ENCODE measurements at places on chromosomes 11 and 22. TPM values are rescaled to one million over a fixed set of nuclear protein-coding genes. Genes with fewer than 3 reads are reported as not detected.

Gene CEP126
- 0.35 TPM for total RNA-seq

Gene CABP4
- not detected for total RNA-seq

Gene PLAAT4
- total RNA-seq, result not detected

Gene CEP57
- 36.0 TPM for total RNA-seq

Gene SRPRA
- 124 TPM for total RNA-seq

Measured in SK-MEL-5 (cell line).